Activated effector memory CD4-positive, alpha-beta T cell treated with Interleukin-2 at 50 U/mL for 16 hours (primary cell): ENCODE measurements at places on chromosomes 12 and 14.

- DNase-seq, result no peak
These were observed at the start of gene SLC17A8 for GRCh38 chr12:100356644-100357223. Gene SLC17A8, plus strand, starts transcription at chr12:100357074. Its CDS starts 318 bp downstream, at chr12:100357392.

DNA sequence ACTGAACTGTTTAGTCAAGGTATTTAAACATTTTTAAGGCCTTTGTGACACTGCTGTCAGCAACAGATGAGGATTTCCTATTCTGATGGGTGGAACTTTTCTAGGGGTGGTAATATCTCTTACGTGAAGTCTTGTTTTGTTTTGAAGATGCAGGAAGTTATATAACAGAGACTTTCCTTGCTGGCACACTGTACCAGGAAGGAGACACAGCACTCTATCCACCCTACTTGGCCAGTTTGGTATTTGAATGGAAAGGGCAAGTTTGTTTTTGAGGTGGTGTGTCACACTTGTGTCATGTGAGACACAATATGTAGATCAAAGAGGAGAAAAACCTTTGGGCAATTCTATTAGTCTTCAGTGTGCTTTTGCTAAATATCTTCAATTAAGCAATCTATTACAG, 51.6 kb upstream of the SRP54 start:
- DNase-seq, result peak; percentile 2

- DNase-seq, result no peak
These were observed 1.4 kb downstream of the FAR2 start for GRCh38 chr12:29150462-29150861.

DNA sequence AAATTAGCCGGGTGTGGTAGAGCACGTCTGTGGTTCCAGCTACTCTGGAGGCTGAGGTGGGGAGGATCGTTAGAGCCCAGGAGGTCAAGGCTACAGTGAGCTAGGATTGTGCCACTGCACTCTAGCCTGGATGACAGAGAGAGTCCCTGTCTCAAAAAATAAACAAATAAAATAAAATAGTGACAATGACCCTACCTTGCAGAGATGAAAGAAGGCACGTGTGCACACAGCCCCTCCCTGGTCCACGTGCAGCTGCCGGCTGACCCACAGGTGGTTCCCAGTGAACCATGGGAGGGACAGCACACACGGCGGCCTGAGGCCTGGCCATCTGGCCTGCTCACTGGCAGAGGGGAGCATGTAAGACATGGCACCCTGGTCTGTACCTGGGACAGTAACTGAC, 4.7 kb downstream of the HHIPL1 start:
- DNase-seq, result no peak
